Stimulated activated naive B cell treated with anti-CD40 and anti-IgM and Interleukin-4, amounts not matched to agents 10 μg/mL and 1 μg/mL and 100 μg/mL, for 72 hours (primary cell): ENCODE measurements at places on chromosomes 6 and 20.
A peak's percentile ranks its signal among the peaks of the same experiment; 100 is the strongest.

- no peaks in the 10 kb centered on the region for H3K27me3 ChIP-seq
- no peaks in the 10 kb centered on the region for H3K4me1 ChIP-seq
- H3K27ac ChIP-seq: no peak overlapping the region
- DNase-seq: no peak
- peaks cover 23% of the 10 kb centered on the region for H3K36me3 ChIP-seq
- no peak overlapping the region for H3K4me3 ChIP-seq
These were observed 6.5 kb upstream of the PGBD1 start for GRCh38 chr6:28274888-28275287.

GRCh38 chr20:25309395-25310267 is 61.7 kb downstream of the PYGB start:
- H3K4me1 ChIP-seq: peaks cover 37% of the 10 kb centered on the region
- H3K4me3 ChIP-seq: peak overlapping the region; percentile 39
- no peaks in the 10 kb centered on the region for H3K27me3 ChIP-seq
- H3K27ac ChIP-seq: peak overlapping the region; percentile 94

- H3K27ac ChIP-seq: no peak overlapping the region
- H3K36me3 ChIP-seq: peaks cover 7% of the 10 kb centered on the region
- H3K4me1 ChIP-seq: peaks cover 17% of the 10 kb centered on the region
These were observed 197.4 kb upstream of the KCNG1 start for GRCh38 chr20:51220293-51220706.

GRCh38 chr6:117538615-117539014 is 56.1 kb downstream of the DCBLD1 start:
- peaks cover 21% of the 10 kb centered on the region for H3K27me3 ChIP-seq
- H3K4me3 ChIP-seq: no peak overlapping the region
- H3K4me1 ChIP-seq: no peaks in the 10 kb centered on the region
- H3K36me3 ChIP-seq: no peaks in the 10 kb centered on the region

GRCh38 chr20:1309439-1309847 is 19.5 kb downstream of the SDCBP2 start:
- no peak for DNase-seq
- peaks cover 2% of the 10 kb centered on the region for H3K4me1 ChIP-seq
- no peak overlapping the region for H3K4me3 ChIP-seq
- no peaks in the 10 kb centered on the region for H3K27me3 ChIP-seq
- H3K36me3 ChIP-seq: peaks cover 12% of the 10 kb centered on the region
- H3K27ac ChIP-seq: no peak overlapping the region

DNA sequence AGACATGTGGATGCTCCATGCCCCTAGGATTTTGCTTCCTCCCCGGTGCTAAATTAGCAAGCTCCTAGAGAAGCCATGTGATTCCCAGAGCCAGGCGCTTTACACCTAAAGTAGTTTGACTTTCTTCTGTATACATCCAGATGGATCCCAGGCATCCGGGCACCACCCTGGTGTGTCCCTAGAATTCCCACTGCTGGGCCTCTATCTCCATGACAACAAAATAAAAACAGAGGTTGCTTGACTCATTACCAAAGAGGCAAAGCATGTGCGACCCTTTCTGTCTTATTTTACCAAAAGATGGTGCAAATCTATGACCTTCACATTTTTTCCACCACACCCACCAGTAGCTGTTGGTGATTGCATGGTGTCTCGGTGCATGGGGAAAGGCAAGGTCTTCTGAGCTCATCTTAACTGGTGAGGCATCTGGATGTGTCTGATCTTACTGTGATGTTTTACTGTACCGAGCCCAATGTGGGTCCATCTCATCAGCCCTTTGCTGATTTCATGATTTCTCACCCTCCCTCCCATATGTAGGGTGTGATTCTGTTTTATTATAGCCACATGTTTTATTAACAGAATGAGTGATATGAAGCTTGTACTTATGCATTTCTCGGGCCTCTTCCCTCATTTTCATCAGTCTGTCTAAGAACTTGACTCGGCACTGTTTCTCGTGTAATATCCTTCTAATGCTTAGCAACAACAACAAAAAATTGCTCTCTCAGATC is 27.4 kb upstream of the VAPB start:
- H3K27ac ChIP-seq: peak overlapping the region; percentile 59
- no peak overlapping the region for H3K4me3 ChIP-seq
- H3K36me3 ChIP-seq: peaks cover 47% of the 10 kb centered on the region
- no peak for DNase-seq
- no peaks in the 10 kb centered on the region for H3K27me3 ChIP-seq
- H3K4me1 ChIP-seq: no peaks in the 10 kb centered on the region

GRCh38 chr6:148516617-148517016 is 174.0 kb downstream of the SASH1 start:
- H3K36me3 ChIP-seq: peaks cover 5% of the 10 kb centered on the region
- H3K4me3 ChIP-seq: peak overlapping the region; percentile 9
- no peak for DNase-seq
- peaks cover 41% of the 10 kb centered on the region for H3K4me1 ChIP-seq

GRCh38 chr6:115909923-115910546 is 150.7 kb downstream of the FRK start:
- no peaks in the 10 kb centered on the region for H3K4me1 ChIP-seq
- peaks cover 15% of the 10 kb centered on the region for H3K27me3 ChIP-seq
- DNase-seq: no peak
- no peak overlapping the region for H3K27ac ChIP-seq

GRCh38 chr20:43833511-43834395 is 80.9 kb upstream of the TOX2 start:
- H3K36me3 ChIP-seq: peaks cover 4% of the 10 kb centered on the region
- H3K4me1 ChIP-seq: no peaks in the 10 kb centered on the region
- H3K27ac ChIP-seq: no peak overlapping the region
- H3K27me3 ChIP-seq: peaks cover 18% of the 10 kb centered on the region
- no peak for DNase-seq

GRCh38 chr6:15551262-15551661 is 111.6 kb downstream of the DTNBP1 start:
- DNase-seq: no peak
- peak overlapping the region; percentile 1 for H3K27ac ChIP-seq
- H3K27me3 ChIP-seq: no peaks in the 10 kb centered on the region
- peaks cover 12% of the 10 kb centered on the region for H3K36me3 ChIP-seq

GRCh38 chr20:10982692-10983091 is 308.9 kb upstream of the JAG1 start:
- H3K36me3 ChIP-seq: no peaks in the 10 kb centered on the region
- no peak overlapping the region for H3K27ac ChIP-seq
- H3K27me3 ChIP-seq: no peaks in the 10 kb centered on the region
- H3K4me3 ChIP-seq: no peak overlapping the region
- DNase-seq: no peak

DNA sequence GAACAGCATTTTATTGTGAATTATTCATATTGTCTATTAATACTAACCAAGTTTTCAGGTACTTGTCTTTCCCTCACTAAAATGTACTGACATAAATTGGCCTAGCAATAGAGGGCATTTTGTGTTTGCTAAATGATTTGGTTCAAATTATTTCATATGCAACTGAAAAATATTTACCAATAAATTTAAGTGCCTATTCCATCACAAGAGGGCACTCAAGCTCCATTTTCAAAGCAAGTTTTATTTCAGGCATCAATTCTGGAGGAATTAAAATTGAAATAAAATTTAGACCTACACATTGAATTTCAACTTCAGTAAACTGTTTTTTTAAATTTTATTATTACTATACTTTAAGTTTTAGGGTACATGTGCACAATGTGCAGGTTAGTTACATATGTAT is 114.3 kb upstream of the SYNCRIP start:
- peaks cover 4% of the 10 kb centered on the region for H3K27me3 ChIP-seq
- DNase-seq: no peak
- no peak overlapping the region for H3K27ac ChIP-seq
- H3K4me1 ChIP-seq: peaks cover 4% of the 10 kb centered on the region
- no peaks in the 10 kb centered on the region for H3K36me3 ChIP-seq

DNA sequence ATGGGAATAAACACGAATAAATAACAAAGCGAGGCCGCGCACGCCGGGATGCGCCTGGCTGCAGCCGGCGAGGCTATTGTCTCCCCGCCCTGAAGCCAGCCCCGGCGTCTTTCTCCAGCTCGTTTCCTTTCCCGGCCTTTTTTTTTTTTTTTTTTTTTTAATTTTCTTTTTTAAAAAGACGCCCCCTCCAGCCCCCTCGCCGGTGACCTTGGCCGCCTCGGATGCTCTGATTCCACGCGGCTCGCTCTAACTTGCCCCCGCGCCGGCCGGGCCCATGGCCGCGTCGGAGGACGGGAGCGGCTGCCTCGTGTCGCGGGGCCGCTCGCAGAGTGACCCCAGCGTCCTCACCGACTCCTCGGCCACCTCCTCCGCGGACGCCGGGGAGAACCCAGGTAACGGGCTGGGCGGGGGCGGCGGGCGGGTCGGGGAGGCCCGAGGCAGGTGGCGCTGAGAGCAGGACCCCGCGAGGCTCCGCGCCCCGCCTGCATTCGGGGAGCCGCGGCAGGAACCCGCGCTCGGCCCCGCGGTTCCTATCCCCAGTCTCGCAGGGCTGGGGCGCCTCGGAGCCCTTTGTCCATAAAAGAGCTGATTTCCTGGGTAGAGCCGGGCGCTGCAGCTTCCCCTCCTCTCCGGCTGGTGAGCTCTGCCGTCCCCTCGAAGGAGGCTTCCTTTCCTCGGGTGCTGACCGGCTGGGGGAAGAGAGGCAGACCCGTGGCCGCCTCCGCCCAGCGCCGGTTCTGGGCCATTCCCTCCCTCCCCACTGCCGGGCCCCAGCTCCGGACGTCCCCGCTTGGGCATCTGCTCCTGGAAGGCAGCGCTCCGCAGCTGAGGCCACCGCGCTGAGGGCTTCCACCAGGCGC is 631 bp downstream of the PHACTR3 start:
- peaks cover 48% of the 10 kb centered on the region for H3K27me3 ChIP-seq
- no peak overlapping the region for H3K4me3 ChIP-seq
- peaks cover 3% of the 10 kb centered on the region for H3K36me3 ChIP-seq
- no peak for DNase-seq
